Thyroid gland (tissue), 4 donors: ENCODE measurements at places on chromosomes 4 and X.

DNA sequence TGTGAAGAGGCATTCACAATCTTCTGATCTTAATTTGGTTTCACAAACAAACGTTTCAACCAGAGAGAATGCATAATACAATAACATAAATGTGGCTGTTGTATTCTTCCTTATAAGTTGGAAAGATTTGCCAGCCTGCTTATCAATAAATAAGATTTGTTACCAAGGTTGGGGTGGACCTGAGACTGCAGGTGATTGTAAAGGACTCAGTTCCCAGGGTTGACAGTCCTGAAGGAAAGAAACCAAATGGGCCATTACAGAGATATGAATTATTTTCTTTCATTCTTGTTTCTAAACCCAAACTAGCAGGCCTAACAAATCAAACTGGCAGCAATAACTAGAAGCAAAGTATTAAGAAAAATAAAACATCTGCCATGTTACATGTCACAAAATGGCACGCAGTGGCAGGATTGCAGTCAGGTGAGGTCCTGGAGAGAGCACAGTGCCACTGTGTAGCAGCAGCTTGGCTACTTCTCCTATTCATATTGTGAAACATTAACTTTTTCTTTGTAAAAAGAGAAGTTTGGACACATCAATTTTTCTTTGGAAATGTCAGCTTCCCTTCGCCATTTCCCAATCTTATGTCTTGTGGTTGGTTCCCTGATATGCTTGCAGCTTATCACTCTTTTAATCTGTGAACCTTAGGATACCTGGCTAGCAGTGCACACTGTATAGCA is 133.8 kb upstream of the EMCN start:
- H3K27ac ChIP-seq, result no peak overlapping the region
- no peak overlapping the region for H3K4me3 ChIP-seq
- no peaks in the 10 kb centered on the region for H3K36me3 ChIP-seq

DNA sequence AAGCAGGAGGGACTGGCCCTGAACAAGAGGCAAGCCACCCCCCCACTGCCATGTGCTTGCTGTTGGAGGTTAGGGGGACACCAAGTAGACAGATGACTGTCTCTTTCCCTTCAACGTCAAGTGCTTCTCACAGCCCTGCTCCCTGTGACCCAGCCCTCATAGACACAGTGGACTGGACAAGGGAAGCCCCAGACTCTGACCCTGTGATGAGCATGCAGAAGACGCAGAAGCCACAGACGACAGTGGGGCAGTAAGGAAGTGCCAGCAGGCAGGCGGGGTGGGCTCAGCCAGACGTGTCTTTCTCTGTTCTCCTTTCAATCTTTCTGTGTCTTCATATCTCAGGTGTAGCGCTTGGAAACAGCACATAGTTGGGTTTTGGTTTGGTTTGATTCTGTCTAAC is 2.4 kb upstream of the L1CAM start:
- H3K27me3 ChIP-seq, result peaks cover 15% of the 10 kb centered on the region
- H3K36me3 ChIP-seq, result no peaks in the 10 kb centered on the region
- H3K27ac ChIP-seq, result no peak overlapping the region
- H3K4me1 ChIP-seq, result no peaks in the 10 kb centered on the region
- DNase-seq, result no peak
- no peak overlapping the region for H3K4me3 ChIP-seq

GRCh38 chrX:118983513-118983912 is 9.1 kb downstream of the LONRF3 start:
- peaks cover 6% of the 10 kb centered on the region for H3K4me1 ChIP-seq
- no peak overlapping the region for H3K27ac ChIP-seq
- no peaks in the 10 kb centered on the region for H3K27me3 ChIP-seq
- H3K36me3 ChIP-seq, result peaks cover 7% of the 10 kb centered on the region
- no peak for DNase-seq

DNA sequence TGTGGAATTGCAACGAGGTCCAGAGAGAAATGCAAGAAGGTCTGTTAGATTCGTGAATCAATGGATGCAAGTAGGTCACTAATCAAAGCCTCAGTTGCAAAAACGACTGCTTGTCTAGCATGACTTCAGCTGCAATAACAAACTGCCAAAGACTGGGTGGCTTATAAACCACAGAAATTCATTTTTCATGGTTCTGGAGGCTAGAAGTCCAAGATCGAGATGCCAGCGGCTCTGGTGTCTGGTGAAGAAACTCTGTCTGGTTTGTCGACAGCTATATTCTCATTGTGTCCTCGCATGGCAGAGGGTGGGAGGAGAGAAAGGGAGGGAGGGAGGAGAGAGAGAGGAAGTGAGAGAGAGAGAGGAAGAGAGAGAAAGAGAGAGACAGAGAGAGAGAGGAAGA is 114.7 kb downstream of the MXRA5 start:
- no peak overlapping the region for H3K4me3 ChIP-seq
- no peaks in the 10 kb centered on the region for H3K36me3 ChIP-seq
- H3K27ac ChIP-seq, result no peak overlapping the region
- no peaks in the 10 kb centered on the region for H3K4me1 ChIP-seq

- no peak overlapping the region for H3K27ac ChIP-seq
- no peaks in the 10 kb centered on the region for H3K27me3 ChIP-seq
- no peaks in the 10 kb centered on the region for H3K4me1 ChIP-seq
Observed at GRCh38 chrX:71870208-71871098, 40.2 kb upstream of the NHSL2 start.

DNA sequence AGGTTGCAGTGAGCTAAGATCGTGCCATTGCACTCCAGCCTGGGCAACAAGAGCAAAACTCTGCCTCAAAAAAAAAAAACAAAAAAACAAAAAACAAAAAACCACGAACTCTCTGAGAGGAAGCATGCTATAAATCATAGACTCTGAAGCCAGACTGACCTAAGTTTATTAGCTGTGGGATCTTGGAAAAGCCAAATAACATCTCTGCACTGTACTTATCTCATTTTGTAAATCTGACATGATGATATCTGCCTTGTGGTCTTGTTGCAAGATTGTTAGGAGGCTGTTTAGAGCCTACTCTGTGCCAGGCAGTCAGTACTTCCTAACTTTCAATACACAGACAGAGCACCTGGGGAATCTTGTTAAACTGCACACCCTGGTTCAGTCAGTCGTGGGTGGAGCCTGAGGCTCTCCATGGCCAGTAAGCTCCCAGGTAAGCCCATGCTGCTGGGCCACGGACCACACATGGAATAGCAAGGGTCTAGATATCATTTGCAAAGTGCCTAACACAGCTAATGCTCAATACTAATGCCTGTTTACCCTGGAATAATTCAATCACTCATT is 107.6 kb upstream of the SMIM10 start:
- H3K27ac ChIP-seq, result no peak overlapping the region
- DNase-seq, result no peak

- H3K4me3 ChIP-seq, result no peak overlapping the region
- peak; percentile 9 for DNase-seq
- no peaks in the 10 kb centered on the region for H3K27me3 ChIP-seq
- H3K4me1 ChIP-seq, result no peaks in the 10 kb centered on the region
Observed at GRCh38 chrX:31070057-31070468, 1.8 kb downstream of the FTHL17 start.

DNA sequence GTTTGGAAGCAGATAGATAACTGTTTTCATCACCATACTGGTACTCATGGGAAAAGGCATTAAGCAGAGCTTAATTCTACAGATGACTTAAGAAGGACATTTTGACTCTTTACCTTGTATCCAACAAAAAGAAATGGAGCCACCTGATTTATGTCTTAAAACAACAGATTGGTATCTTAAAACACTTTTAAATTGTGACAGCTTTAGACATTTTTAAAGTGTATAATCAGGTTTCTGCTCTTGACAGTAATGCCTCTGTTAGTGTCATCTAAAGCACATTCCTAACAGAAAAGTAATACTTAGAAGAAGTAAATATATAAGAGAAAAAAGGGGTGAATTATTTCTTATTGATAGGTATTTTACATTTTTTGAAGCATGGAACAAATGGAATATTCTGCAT is 55.9 kb downstream of the SPATA4 start:
- no peaks in the 10 kb centered on the region for H3K27me3 ChIP-seq
- no peak for DNase-seq
- H3K36me3 ChIP-seq, result no peaks in the 10 kb centered on the region
- no peak overlapping the region for H3K27ac ChIP-seq
- no peak overlapping the region for H3K4me3 ChIP-seq

- no peaks in the 10 kb centered on the region for H3K36me3 ChIP-seq
- no peak overlapping the region for H3K27ac ChIP-seq
- no peak for DNase-seq
- no peaks in the 10 kb centered on the region for H3K4me1 ChIP-seq
Observed at GRCh38 chr4:174018236-174018635, 265.2 kb downstream of the FBXO8 start.

DNA sequence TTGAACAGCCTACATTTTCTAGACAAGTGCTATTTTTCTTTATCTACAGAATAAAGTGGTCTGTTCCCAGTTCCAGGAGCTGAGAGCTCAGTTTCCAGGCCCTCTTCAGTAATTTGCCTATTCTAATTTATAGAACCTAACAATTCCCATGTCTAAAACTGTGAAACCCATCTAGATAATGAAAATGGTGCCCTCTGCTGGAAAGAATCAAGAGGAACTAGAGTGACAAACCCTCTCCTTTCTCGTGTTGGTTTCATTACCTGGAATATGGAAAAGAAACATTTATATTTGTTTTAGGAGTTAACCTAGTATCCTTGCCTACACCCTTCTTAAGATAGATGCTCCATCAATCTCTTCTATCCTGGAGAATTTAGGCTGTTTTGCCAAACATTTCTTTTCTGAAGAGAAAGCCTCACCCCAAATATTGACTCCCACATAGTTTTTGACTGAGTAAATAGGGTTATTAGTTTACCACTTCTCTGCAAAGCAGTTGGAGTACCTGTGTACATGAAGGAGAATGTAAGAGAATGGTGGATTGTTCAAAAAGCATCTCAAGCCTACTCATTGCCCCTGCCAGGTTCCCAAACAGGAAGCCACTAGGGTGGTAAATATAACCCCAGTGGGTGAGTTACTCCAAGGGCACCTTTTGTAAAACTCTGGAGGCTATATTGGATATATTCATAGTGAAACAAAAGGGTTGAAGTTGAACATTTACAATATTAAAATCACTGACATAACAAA is 121.6 kb downstream of the RASL11B start:
- H3K4me1 ChIP-seq, result no peaks in the 10 kb centered on the region
- no peaks in the 10 kb centered on the region for H3K36me3 ChIP-seq
- no peak overlapping the region for H3K4me3 ChIP-seq
- no peaks in the 10 kb centered on the region for H3K27me3 ChIP-seq
- DNase-seq, result no peak
- H3K27ac ChIP-seq, result no peak overlapping the region

- no peaks in the 10 kb centered on the region for H3K27me3 ChIP-seq
- DNase-seq, result no peak
- no peaks in the 10 kb centered on the region for H3K36me3 ChIP-seq
- H3K4me3 ChIP-seq, result no peak overlapping the region
Observed at GRCh38 chrX:28835991-28836390, 248.7 kb downstream of the IL1RAPL1 start.

DNA sequence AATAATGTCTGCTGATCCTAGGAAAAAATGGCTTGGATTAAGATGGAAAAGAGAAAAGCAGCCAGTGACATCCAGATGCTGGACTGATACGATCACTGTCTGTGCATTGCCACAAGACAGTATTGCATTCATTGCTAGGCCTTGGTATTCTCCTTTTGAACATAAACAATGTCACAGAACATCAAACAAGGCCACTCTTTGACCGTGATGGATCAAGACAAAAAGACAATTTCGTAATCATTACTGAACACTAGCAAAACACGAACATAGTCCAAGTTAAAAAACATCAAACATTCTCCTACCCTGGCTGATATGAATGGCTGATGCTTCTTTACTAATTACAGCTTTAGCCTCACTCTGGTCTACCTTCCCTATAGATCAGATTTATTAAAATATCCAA is 374.1 kb upstream of the CXorf51B start:
- DNase-seq, result no peak
- no peaks in the 10 kb centered on the region for H3K4me1 ChIP-seq
- H3K4me3 ChIP-seq, result no peak overlapping the region

DNA sequence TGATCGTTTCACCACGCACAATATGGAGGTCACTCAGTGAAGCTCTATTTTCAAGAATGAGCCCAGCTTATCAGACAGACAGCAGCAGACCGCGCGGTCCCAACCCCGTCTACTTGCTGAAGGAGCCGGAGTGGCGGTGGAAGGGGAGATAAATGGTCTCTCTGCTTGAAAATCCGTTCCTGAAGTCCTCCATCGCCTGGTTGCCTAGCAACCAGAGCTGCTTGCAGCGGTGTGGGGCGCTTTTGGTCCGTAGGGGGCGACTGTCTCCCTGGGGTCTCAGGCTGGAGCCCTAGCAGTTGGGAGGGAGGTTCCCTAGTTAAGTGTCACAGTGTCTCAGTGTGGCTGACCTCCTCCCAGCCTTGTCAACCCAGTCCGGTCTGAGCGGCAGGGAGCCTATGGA is 8.3 kb upstream of the DLG3 start:
- H3K4me1 ChIP-seq, result no peaks in the 10 kb centered on the region
- peaks cover 3% of the 10 kb centered on the region for H3K27me3 ChIP-seq
- no peak overlapping the region for H3K27ac ChIP-seq
- H3K4me3 ChIP-seq, result no peak overlapping the region
- DNase-seq, result no peak
- no peaks in the 10 kb centered on the region for H3K36me3 ChIP-seq

DNA sequence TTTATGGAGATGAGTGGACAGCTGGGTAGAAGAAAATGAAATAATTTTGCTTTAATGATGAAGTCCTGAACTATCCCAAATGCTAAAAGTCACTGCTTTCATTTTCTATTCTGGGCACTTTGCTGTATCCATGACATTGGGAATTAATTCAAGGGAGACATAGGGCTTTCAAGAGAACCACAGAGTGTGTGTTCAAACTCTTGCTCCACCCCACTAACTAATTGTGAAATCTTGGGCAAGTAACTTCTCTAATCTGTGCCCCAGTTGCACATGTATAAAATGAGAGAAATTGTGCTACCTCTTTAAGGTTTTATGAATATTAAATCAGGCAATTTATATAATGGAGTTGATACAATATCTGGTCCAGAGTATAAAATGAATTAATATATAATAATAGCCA is 1422.0 kb downstream of the ADGRL3 start:
- H3K4me1 ChIP-seq, result no peaks in the 10 kb centered on the region
- H3K27me3 ChIP-seq, result no peaks in the 10 kb centered on the region
- H3K36me3 ChIP-seq, result no peaks in the 10 kb centered on the region
- no peak overlapping the region for H3K27ac ChIP-seq
- H3K4me3 ChIP-seq, result no peak overlapping the region

DNA sequence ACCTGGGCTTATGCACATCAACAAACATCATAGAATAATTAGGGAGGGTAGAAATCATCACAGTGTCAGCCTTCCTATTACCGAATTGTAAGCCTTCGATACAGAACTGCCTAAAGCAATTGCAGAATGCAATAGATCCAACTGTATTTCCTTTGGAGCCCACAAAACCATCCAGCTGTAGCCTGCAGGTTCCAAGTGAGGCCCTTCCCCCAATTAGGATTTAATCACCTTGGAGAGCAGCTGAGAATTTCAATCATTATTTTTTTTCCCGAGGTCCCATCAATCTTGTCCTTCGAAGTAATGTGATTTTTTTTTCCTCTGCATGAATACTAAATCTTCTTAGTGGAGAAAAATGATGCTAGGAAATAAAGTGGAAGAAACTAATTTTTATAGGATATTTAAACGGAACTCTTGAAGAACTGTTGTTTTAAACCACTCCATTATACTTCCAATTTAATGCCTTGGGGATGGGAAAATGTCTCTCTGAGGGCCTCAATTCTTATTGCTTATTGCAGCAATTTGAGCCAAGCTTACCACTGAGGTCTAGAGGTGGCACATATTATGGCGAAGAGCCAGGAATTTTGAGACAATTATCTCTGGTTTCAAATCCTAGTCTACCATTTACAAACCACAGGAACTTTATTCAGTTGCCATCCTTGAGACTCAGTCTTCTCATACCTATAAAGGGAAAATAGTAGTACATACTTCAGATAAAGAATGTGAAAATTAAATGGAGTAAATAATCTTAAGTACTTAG is 953.4 kb upstream of the IGFBP7 start:
- no peaks in the 10 kb centered on the region for H3K27me3 ChIP-seq
- no peak for DNase-seq
- no peaks in the 10 kb centered on the region for H3K36me3 ChIP-seq
- H3K4me1 ChIP-seq, result no peaks in the 10 kb centered on the region
- H3K4me3 ChIP-seq, result no peak overlapping the region
